M059J (cell line): ENCODE measurements at places on chromosomes 4 and X.

GRCh38 chr4:112302320-112303274, 5.4 kb downstream of the ALPK1 start:
- DNase-seq = no peak

DNA sequence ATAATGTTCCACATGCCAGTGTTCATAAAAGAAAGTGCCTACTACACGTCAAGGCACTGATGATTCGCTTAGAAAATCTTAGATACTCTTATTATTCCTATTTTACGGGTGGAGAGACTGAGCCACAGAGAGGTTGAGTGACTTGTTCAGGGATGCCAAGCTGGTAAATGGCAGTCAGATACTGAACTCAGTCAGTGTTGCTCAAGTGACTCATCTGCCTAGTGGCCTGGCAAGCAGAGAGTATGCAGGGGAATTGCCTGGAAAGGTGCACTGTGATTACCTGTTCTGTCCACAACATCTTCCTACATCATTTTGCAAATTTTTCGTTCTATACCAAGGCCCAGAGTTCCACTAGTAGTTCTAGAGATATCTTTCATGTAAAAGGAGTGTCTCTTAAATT, 68.4 kb downstream of the RAPGEF2 start:
- peak; percentile 28 for DNase-seq

DNA sequence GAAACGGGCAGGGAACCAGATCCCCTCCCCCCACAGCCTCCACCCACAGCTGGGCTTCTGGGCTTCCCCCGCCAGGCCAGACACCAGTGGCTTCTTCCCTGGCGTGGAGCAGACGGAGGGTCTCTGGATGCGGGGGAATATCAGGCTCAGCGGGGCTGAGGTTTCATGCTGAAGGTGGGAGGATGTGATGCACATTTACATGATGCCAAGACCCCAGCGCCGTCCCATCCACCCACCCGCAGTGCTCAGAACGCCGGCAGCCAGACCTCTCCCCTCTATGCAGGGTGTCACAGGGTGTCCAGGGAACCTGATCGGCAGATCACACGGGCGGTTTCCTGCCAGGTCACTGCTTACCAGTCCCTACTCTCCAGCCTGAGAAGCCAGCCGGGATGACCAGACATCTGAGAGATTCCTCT, 12.8 kb upstream of the TNIP2 start:
- DNase-seq = no peak

DNA sequence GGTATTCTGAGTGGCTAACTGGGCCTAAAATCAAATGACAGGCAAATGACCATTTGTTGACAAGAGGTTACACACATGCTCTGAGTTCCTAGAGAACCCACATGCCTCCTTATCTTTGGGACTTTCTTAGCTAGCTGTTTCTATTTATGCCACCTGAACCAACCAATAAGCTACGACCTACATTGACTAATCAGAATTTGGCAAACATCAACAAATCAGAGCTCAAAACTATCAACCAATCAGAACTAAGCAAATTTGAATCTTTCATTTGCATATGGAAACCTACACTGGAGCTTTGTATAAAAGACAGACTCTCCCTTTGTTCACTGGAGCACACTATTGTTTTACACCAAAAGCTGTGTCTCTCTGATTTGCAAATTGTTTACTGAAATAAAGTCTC, 192.0 kb downstream of the CXXC4 start:
- DNase-seq = no peak

DNA sequence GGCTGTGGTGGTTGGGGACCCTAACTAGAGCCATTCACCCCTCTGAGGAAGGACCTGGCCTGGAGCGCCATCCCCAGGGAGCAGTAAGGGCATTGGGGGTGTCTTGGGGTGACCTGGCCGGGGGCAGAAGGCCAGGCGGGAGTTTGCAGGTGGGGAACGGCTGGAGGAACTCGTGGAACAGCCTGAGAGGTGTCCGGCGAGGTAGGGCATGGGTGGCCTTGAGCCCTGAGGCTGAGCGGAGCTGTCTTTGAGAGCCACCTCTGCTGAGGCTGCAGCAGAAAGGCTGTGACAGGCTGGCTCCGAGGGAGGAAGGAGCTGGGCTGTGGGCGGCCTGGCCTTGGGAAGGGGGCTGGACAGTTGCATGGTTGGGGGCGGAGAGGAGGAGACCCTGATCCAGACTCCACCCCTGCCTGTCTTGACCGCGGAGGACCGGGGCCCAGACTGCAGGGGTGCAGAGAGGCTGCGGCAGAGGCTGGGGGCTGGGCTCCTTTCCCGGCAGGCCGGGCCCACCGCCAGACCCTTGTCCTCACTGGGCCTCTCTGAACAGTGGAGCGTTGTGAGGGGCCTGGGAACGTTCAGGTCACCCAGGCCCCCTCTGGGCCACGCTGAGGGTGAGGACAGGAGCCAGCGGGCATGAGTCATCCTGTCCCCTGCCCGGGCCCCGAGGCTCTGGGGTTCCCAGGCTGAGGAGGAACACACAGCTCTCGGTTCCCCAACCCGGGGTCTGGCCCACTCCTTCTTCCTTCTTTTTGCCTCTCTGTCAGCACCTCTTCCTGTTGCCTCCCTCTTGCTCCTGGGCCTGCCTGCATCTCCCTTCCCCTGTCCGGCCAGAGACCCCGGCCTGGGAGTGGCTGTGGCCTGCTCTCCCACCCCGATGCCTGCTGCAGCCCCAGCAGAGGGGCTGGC, 8.1 kb downstream of the SH3BP2 start:
- DNase-seq = peak; percentile 87

- peak; percentile 15 for DNase-seq
These were observed 28.3 kb downstream of the ZFYVE28 start for GRCh38 chr4:2390146-2390545.
